ENCODE measurements at places on chromosomes 6 and 20.

GRCh38 chr20:51930775-51931174, 128.5 kb upstream of the SALL4 start:
- DNase-seq, result no peak
- H3K27me3 ChIP-seq, result no peaks in the 10 kb centered on the region
- H3K27ac ChIP-seq, result peak overlapping the region; percentile 64
- H3K4me3 ChIP-seq, result peak overlapping the region; percentile 30

DNA sequence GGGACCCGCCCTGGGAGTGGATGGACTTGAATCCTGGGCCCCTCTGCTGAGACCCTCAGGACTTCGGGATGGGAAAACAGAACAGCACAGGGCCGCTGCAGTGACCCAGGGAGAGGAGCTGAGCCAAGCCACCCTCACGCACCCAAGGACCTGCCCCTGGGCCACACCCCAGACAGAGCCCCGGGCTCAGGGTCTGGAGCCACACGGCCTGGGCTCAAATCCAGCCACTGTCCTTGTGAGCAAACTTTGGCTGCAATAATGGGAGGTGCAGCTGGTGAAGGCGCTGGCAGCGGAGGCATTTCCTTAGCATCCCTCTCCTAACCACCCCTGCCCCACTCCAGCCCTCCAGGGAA, 207.7 kb downstream of the PREX1 start:
- H3K4me3 ChIP-seq, result no peak overlapping the region
- no peak overlapping the region for H3K27ac ChIP-seq
- H3K4me1 ChIP-seq, result peaks cover 23% of the 10 kb centered on the region
- peaks cover 12% of the 10 kb centered on the region for H3K27me3 ChIP-seq

GRCh38 chr20:11867291-11867919, 50.3 kb upstream of the BTBD3 start:
- H3K4me1 ChIP-seq, result no peaks in the 10 kb centered on the region
- no peak overlapping the region for H3K27ac ChIP-seq
- H3K27me3 ChIP-seq, result no peaks in the 10 kb centered on the region
- no peak overlapping the region for H3K4me3 ChIP-seq

- no peak overlapping the region for H3K4me3 ChIP-seq
- no peak overlapping the region for H3K27ac ChIP-seq
- DNase-seq, result no peak
- peaks cover 4% of the 10 kb centered on the region for H3K36me3 ChIP-seq
These were observed 49.8 kb upstream of the STXBP5 start for GRCh38 chr6:147154454-147154853.

DNA sequence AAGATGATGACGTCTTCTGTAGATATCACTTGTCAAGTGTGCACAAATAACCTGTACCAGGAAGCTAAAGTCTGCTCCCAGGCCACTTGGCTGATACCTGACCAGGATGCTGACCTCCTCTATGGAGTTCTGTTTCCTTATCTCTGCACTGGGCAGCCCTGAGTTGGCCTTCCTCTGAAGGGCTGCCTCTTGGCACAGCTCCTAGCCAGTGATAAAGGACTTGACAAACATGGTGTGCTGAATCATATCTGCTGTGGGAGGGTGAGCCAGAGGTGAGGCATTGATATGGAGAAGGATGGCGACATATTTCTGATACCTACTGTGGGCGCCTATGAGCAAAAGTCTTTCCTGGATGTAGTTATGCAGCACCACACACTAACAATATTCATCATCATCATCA, 32.8 kb upstream of the FOXA2 start:
- H3K4me1 ChIP-seq, result no peaks in the 10 kb centered on the region
- no peak for DNase-seq
- H3K4me3 ChIP-seq, result no peak overlapping the region
- H3K36me3 ChIP-seq, result no peaks in the 10 kb centered on the region
- H3K27ac ChIP-seq, result no peak overlapping the region

GRCh38 chr6:149895833-149896271, 2.1 kb downstream of the RAET1E start:
- DNase-seq, result no peak
- no peaks in the 10 kb centered on the region for H3K36me3 ChIP-seq

DNA sequence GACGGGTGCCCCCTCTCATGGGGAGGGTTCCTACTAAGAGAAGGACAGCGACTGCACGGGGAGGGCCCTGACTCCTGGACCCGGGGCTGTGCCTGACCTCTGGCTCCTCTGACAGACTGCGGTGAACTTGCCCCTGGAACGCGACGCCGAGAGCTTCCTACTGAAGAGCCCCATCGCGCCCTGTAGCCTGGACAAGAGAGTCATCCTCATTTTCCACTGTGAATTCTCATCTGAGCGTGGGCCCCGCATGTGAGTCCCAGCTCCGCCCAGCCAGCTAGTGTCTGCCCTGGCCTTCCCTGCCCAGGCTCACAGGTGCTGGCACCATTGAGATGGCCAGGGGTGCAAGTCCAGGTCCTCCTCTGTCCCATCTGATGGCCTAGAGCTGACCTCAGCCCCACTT, 7.2 kb downstream of the CDC25B start:
- H3K27ac ChIP-seq, result no peak overlapping the region
- DNase-seq, result no peak
- H3K36me3 ChIP-seq, result peaks cover 7% of the 10 kb centered on the region
- peak overlapping the region; percentile 60 for H3K4me3 ChIP-seq
- peaks cover 16% of the 10 kb centered on the region for H3K27me3 ChIP-seq

DNA sequence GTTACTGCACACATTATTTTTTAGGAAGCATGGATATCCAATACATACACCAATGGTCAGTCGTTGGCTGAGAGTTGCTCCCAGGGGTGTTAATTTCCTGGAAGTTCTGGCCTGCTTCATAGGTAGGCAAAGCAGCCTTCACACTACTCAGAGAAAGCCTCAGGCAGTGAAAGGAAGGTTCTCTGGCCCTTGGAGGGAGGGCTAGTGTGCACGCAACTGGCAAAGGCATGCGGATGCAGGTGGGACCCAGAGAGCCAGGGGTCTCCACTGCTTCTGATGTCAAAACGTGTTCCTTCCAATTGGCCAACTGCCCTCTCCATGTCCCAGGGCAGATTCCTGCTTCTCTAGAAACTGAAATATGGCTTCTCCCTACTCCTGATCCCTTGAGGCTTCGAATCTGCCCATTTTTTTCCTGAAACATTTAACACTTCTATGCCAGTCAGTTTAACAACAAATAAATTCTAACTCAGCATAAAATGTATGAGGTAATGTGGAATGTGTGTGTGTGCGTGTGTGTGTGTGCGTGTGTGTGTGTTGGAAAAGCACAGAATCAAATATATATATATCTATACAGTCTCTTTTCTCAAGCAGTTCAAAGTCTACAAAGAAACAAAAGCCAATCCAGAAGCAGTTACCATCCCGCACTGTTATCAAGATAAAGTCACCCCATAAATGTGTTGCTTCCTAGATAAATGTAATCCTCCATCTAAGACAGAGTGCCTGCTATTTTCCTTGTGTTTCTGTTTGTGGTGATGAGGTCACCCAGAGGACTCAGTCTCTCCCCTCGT, 94.0 kb upstream of the HIVEP1 start:
- no peaks in the 10 kb centered on the region for H3K36me3 ChIP-seq
- peak overlapping the region; percentile 9 for H3K27ac ChIP-seq
- H3K4me1 ChIP-seq, result peaks cover 5% of the 10 kb centered on the region
- no peak for DNase-seq
- peaks cover 2% of the 10 kb centered on the region for H3K27me3 ChIP-seq
- no peak overlapping the region for H3K4me3 ChIP-seq

- no peak for DNase-seq
- no peaks in the 10 kb centered on the region for H3K4me1 ChIP-seq
- peaks cover 5% of the 10 kb centered on the region for H3K36me3 ChIP-seq
- H3K27me3 ChIP-seq, result peaks cover 1% of the 10 kb centered on the region
- no peak overlapping the region for H3K4me3 ChIP-seq
These were observed 44.4 kb downstream of the OGFRL1 start for GRCh38 chr6:71333050-71333449.

GRCh38 chr6:13485923-13486562, 1.4 kb downstream of the GFOD1 start:
- peaks cover 8% of the 10 kb centered on the region for H3K27me3 ChIP-seq
- DNase-seq, result peak; percentile 33
- peaks cover 13% of the 10 kb centered on the region for H3K4me1 ChIP-seq
- no peak overlapping the region for H3K27ac ChIP-seq

DNA sequence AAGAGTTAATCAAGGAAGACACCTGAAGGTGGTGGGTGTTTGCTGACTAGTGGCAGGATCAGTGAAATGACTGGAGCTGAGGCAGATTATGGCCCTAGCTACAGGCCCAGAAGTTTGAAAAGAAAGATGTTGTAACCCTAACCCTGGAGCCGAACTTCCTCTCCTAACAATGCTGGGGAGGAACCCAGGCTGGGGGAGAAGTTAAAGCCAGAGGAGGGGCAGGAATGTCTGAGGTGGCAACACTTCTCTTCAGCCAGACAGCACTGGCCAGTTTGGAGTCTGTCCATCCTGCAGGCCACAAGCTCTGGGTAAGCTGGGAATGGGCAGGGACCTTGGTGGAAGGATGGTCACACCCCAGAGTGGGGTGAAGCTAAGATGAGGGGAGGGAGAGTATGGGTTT, at the start of gene LST1:
Gene LST1 (plus strand): TSS at position 270 of the 400 bp plus-strand sequence. CDS start 1,023 bp downstream, outside the sequence.
- H3K36me3 ChIP-seq, result no peaks in the 10 kb centered on the region
- peaks cover 11% of the 10 kb centered on the region for H3K4me1 ChIP-seq
- no peak within 1 kb of the TSS for H3K4me3 ChIP-seq
- DNase-seq, result no peak
- no peak within 1 kb of the TSS for H3K27ac ChIP-seq

GRCh38 chr20:36344517-36345132, 38.5 kb downstream of the DLGAP4 start:
- DNase-seq, result no peak
- no peaks in the 10 kb centered on the region for H3K36me3 ChIP-seq
- H3K4me3 ChIP-seq, result no peak overlapping the region
- H3K4me1 ChIP-seq, result no peaks in the 10 kb centered on the region
- no peak overlapping the region for H3K27ac ChIP-seq

- no peak overlapping the region for H3K27ac ChIP-seq
- DNase-seq, result no peak
- H3K4me3 ChIP-seq, result no peak overlapping the region
- no peaks in the 10 kb centered on the region for H3K36me3 ChIP-seq
- no peaks in the 10 kb centered on the region for H3K4me1 ChIP-seq
- H3K27me3 ChIP-seq, result no peaks in the 10 kb centered on the region
These were observed 130.5 kb downstream of the EDN1 start for GRCh38 chr6:12420626-12421025.

GRCh38 chr20:51500311-51500710, 42.2 kb downstream of the NFATC2 start:
- peaks cover 2% of the 10 kb centered on the region for H3K27me3 ChIP-seq
- H3K4me3 ChIP-seq, result no peak overlapping the region
- no peaks in the 10 kb centered on the region for H3K36me3 ChIP-seq
- H3K27ac ChIP-seq, result no peak overlapping the region
- DNase-seq, result no peak

DNA sequence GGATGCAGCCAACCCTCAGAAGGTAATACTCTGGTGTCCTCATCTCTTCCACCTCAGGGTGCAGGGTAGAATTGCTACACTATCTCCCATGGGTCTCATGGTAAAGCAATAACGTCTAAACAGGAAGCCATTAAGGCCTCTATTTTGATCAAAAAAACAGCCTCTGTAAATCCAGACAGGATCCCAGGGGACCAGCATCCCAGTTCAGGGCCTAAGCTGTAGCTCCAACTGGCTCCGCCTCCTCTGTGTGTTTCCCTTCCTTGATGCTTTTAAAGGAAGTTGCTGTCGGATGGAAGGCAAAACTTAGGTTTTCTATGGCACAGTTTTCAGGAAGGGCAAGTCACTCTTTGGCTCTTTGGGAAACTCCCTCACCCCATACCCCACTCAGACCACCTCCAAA, 222.0 kb downstream of the MAFB start:
- peak; percentile 22 for DNase-seq
- H3K27ac ChIP-seq, result no peak overlapping the region
- peaks cover 4% of the 10 kb centered on the region for H3K27me3 ChIP-seq
- H3K4me3 ChIP-seq, result no peak overlapping the region
- no peaks in the 10 kb centered on the region for H3K4me1 ChIP-seq

DNA sequence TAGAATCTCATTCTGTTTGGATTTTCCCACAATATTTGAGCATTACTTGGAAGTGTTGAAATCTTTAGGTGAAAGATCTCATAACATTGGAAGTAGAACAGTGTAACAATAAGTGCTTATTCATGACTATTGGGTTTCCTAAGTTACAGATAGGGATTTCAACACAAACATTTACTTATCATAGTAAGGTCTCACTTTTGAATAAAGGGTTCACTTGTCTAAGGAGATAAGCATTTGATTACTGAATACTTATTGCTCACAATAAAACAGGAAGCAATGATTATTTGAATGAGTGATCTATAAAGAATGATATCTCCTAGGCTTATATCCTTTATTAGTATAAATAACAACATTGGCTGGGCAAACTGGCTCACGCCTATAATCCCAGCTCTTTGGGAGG, 14.8 kb downstream of the DDX43 start:
- DNase-seq, result no peak
- no peak overlapping the region for H3K27ac ChIP-seq
- no peaks in the 10 kb centered on the region for H3K27me3 ChIP-seq
- no peak overlapping the region for H3K4me3 ChIP-seq
- H3K36me3 ChIP-seq, result no peaks in the 10 kb centered on the region
- H3K4me1 ChIP-seq, result no peaks in the 10 kb centered on the region

DNA sequence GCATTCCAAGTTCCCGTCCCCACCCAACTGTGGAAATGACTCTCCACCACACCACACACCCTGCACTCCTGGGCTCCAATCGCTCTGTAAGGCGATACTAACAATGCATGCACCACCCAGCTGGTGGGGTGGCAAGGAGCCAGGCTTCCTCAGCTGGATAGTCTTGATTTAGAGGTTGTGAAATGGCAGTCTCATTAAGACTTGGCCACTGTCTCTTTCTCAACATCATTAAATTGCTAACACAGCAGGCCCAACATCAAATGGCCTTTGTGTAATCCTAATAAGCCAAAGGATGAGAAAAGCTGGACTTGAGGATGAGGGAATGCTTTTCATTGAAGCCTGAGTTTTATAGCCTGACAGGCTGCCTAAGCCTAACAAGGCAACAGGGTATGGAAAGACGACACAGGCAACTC, 223.7 kb downstream of the GMDS start:
- no peak overlapping the region for H3K27ac ChIP-seq
- H3K36me3 ChIP-seq, result no peaks in the 10 kb centered on the region
- peaks cover 17% of the 10 kb centered on the region for H3K4me1 ChIP-seq
- no peak overlapping the region for H3K4me3 ChIP-seq
- DNase-seq, result no peak

DNA sequence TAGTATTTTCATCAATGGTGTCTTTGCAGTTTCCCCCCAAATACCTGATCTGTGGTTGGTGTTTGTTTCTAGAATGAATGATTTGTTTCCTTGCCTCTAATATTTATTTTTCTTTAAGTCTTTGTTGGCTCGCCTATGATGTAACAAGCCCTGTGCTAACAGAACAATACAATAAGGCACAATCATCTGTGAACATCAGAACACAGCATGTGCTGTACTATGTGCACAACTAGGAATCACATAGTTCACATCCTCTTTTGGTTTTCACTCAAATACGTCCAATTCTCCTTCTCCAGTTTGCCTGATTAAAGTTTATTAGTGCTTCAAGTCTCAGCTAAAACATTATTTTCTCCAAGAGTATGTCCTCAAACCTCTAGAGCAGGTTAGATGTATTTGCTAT, 613.1 kb downstream of the EPHA7 start:
- H3K27me3 ChIP-seq, result no peaks in the 10 kb centered on the region
- H3K27ac ChIP-seq, result no peak overlapping the region
- no peaks in the 10 kb centered on the region for H3K36me3 ChIP-seq
- DNase-seq, result no peak
- no peak overlapping the region for H3K4me3 ChIP-seq
